ENCODE measurements at places on chromosomes 6 and 20.
A peak's percentile ranks its signal among the peaks of the same experiment; 100 is the strongest.

- no peak for DNase-seq
Observed at GRCh38 chr20:41138475-41139226, 1.3 kb downstream of the PLCG1 start.

DNA sequence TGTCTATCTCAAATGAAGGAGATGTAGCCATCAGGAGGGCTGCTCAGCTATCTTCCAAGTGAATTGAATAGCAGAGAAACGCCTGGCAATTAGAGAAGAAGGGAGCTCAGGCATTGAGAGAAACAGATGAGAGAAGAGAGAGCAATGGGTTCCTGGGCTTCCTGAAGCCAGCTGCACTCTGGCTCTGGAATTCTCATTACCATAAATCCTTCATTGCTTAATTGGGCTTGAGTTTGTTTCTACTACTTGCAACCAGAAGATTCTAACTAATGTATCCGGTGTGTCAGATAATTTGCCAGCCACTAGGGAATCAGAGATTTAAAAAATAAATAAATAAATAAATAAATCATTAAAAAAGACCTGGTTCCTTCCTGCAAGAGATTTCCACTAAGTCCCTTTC, 25.0 kb upstream of the CDKAL1 start:
- DNase-seq = no peak

DNA sequence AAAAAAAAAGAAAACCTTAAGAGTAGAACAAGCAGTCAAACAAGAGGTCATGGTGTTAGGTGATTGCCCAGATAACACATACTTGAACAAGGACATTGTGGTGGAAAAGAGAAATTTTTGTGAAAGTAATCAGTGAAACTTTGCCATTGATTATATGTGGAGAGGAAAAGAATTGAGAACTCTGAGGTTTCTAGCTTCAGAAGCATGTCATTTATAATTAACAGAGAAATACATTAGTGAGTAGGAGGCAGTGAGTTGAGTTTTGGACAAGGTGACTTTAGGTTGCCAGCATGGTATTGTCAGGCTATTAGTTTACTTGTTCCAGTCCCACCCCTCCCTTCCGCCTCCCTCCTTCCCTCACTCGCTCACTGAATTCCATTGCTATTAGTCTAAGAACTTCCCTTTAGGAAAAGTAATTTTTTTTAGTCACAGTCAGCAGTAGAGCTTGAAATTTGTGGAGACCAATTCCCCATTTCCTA, 17.2 kb downstream of the TAB2 start:
- no peak for DNase-seq

DNA sequence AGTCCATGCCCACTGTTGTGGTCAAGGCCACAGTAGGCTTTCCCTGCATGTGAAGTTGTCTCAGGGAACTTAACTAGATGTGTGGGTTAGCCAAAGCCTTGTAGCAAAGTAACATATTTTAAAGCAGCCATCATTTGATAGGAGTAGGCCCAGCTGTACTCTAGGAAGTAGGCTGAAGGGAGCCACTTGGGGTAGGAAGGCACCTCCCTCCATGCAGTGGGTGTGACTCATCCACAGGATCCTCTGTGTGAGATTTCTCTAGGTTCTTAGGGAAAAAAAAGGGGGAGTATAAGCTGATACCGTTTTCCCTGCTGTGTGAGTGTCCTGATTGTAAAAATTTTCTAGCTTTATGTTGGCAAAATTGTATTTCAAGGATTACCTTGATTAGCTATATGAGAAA, 44.7 kb downstream of the VAPB start:
- DNase-seq = no peak

DNA sequence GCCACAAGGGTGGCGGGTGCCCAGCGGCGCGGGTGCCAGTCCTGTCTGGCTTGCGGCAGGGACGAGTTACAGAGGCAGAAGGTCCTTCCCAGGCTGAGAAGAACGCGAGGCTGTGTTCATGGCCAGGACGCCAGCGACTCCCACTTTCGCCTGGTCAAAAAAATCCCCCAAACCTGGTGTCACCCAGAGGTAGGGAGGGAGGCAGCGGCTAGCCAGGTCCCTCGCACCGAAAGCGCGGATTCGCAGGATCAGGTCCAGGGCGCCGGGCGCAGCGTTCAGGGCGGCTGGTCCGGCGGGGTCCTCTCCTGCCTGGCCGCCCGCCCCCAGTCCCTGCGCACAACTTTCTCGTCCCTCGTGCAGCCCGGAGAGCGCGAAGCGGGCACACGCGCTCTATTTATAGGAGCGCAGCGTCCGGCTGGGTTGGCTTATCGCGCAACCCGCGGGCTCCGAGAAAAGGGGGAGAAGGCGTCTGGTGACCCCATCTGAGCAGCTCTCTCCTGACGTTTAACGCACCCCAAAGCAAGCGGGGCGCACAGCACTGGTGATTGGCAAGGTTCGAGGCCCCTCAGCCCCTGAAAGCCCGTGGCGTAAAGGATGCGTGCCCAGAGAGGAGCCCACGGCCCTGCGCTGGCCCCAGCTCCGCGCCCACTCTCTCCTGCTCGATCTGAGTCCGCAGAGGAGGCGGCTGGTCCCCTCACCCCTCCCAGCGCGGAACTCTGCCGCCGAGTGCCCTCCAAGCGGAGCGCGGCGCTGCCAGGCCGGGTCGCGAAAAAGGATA, 519 bp downstream of the CBLN4 start:
- no peak for DNase-seq

- DNase-seq = no peak
Observed at GRCh38 chr20:57999465-58000111, 228.9 kb downstream of the ANKRD60 start.

DNA sequence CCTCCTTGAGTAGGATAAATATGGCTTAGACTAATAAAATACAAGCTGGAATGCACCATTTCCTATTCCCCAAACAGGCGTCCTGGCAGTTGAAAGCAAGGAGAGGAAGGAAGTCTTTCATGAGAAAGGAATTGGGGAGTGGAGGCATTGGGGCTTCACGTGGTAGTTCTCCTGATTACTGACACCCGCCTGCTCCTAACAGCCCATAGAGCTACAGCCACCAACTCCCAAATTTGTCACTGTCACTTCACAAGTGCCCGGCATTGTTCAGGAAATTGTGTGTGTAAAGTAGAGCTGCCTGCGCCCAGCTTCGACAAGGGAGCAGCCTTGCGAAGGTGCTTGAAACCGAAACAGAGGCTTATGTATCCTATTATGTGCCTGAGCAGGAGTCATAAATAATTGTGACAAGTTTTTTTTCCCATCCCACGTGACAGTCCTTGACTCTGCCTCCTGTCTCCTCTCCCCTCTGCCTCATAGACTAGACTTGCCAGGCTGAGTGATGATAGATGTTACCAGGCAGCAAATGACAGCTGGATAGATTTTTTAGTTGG, 301.7 kb upstream of the ZFP64 start:
- DNase-seq = peak; percentile 89

DNA sequence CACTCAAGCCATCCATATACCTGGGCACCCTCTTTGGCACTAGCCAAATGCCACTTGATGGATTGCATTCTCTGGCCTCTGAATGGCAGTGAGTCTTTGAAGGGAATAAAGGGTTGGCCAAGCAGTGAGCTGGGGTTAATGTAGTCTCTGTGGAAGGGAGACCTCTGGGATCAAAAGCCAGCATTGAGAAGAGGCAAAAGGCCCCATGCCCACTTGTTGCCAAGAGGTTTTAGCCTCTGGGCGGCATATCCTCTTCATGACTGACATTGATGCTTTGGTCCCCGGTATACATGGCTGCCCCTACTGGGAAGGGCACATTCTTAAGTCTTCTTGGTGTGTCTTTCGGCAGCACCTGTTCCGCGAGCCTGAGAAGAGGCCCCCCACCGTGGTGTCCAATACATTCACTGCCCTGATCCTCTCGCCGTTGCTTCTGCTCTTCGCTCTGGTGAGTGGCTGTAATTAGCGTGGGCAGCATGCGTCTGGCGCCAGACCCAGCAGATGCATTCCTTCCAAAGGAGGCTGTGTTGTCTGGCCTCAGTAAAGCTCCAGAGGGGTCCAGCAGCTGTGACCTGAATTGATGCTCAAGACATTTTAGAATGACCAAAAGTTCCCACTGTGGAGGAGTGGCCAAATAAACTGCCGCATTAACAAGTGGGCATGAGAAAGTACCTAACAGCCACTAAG, 29.5 kb downstream of the GHRH start:
- no peak for DNase-seq

DNA sequence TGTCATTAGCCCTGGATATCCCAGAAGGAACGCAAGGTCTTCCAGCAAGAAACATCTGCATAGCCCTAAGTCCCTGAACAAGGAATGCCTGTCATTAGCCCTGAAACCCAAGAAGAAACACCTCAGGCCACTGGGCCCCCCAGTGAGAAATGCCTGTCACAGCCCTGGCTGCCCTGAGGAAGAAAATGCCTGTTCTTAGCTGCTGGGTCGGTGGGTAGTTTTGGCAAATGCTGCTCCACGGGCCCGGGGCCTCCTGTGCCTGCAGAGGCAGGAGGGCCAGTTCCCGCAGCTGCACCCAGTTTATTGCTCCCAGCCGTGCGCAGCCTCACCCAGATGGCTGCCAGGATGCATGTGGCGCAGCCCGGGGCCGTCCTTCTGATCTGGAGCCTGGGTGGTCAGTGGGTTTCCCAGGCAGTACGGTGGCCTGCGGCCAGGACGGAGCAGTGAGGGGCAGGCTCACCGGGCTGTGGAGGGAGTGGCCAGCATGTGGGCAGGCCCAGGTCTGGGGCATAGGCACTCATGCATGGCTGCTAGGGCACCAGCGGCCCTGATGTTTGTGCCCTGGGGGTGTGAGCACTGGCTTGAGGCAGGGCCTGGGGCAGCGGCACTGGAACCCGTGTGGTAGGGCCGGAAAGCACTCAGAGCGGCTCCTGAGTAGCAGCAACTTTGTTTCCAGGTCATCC, 219.0 kb downstream of the ERMARD start:
- no peak for DNase-seq

DNA sequence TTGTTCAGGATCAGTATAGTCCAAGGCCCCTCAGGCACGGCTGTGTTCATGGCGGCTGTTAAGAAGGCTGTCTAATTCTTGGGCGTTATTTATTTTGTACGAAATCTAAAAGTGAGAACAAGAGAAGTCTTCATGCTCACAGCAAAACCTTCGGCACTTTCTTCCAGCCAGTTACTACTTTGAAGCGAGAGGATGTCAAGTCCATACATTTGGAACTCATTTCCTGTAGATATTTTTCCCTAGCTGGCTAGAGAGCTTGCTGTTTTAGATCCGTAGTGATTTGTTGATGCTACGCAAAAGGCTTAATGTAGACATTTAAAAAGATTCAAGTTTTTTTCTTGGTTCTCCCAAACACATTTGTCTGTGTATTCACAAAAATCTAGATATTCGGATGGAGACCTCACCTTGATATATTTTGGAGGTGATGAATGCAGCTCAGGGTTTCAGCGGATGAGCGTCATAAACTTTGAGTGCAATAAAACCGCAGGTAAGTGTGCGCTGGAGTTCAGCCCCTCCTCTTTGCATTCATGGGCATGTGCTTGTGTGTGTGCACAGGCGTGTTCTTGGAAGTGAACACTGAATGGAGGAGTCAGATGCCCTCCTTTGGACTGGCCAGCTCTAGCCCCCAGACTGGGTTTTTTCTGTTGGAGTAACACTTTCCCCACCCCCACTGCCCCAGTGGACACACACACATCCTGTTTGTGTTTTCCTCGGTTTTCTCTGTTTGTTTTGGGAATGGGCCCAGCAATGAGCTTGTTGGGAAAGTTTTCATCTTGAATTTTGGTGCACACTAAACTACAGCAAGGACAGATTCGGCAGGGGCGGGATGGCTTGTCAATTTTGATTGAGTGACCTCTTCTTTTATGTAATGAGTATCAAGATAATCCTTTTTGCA, 65.4 kb downstream of the IGF2R start:
- no peak for DNase-seq

- DNase-seq = no peak
Observed at GRCh38 chr6:41239467-41240159, 11.5 kb downstream of the TREML4 start.

- DNase-seq = no peak
Observed at GRCh38 chr6:139313229-139313628, 21.4 kb upstream of the TXLNB start.

DNA sequence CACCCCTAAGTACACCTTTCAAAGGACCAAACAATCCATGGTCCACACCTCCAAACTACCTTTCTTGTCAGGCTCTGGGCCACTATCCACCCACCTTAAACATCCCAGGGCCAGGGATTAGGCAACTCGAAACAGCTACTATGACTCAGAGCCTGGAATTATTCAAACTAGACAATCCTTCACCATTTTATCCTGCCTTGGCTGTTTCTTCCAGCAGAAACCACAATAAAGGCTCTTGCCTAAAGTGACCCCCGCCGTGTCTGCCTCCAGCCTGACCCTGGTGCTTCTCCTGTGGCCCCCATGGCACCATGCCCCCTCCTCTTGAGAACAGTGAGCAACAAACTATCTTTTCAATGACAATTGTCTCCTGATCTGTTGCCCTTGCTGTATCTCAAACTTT, 195.5 kb downstream of the EPM2A start:
- DNase-seq = no peak

DNA sequence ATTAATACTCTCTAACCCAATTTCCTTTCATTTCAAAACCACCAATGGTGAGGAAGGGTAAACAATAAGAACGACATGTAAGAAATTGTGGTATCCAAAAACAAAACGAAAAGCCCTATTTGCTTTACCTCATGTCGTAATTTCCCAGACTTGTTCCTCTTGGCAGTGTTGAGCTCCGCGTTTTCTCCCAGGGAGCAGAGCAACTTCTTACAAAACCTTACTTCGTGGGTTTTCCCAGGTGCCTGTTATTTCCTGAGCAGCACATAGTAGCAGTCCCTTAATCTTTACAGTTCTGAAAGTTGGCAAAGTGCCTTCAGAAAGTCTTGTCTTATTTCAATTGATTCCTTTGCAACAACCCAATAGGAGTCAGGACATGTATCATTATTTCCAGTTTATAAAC, 207.9 kb upstream of the MARCKS start:
- DNase-seq = no peak

DNA sequence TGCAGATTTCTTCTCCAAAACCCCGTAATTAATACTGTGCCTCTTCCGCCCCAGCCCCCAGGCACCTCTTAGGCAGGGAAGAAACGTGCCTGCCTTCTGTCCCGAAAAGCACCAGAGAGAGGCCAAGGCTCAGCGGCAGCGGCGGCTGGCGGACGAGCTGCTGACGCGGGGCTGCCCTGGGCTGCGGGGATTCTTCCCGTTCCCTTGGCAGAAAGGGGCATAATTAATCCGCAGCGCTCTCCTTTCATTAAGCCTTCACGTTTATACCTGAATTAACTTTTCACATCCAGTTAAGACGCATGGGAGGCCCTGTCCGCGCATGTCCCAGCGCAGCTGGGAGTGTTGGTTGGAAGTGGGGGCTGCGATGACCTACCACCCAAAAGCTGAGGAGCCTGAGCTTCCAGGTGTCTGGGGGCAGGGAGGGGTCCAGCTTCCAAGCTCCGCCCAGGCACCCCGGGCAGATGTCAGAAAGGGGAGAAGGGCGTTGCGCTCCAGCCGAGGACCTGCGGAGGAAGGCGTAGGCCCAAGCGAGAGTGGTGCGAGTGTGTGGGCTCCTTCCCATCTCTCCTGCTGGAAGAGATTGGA, 167.4 kb upstream of the LRFN2 start:
- no peak for DNase-seq

DNA sequence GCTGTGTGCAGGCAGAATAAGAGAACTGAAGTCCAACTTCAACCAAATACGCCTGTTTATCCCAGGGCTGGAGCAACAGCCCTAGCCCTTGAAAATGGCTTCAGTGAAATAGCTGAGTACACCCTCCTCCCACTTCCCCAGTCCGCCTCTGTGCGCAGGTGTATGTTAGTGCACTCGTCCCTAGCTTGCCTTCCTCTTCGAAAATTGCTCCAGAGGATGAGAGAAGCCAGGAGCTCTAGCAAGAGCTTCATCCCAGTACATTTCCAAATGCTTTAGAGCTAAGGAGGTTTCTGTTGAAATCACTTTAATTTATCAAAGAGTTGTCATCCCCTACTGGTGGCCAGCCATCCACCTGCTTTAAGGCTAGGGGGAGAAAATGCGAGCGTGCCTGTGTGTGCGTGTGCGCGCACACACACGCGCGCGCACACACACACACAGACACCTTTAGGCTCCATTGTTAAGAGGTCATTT, 5.4 kb upstream of the POU3F2 start:
- no peak for DNase-seq
